ENCODE measurements at places on chromosomes 1 and 21. TPM values are rescaled to one million over a fixed set of nuclear protein-coding genes. Genes with fewer than 3 reads are reported as not detected.
A peak's percentile ranks its signal among the peaks of the same experiment; 100 is the strongest.

- DNase-seq: no peak
Measured at GRCh38 chr1:85568660-85569059, 11.9 kb upstream of the CCN1 start.

TTC4 gene
- 28.5 TPM for total RNA-seq

DNA sequence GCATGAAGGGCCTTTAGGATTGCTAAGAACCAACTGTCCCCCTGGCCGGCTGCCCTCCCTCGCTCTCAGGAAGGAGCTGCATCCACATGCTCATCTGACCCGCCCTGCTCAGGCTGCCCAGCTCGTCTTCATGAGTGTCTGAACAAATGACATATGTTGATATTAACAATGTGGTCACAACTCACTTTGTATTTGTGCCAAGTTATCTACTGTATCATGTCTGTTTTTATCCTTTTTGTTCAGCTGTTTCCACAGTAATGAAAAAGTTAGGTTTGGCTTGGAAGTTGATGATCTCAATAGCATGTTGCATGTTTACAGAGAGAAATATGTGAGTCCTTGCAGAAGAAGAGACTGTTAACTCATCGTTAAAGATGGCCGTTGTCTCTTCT is 75.1 kb downstream of the PHTF1 start:
- no peak for DNase-seq

TRIM58 gene
- total RNA-seq: 1.6 TPM

DNA sequence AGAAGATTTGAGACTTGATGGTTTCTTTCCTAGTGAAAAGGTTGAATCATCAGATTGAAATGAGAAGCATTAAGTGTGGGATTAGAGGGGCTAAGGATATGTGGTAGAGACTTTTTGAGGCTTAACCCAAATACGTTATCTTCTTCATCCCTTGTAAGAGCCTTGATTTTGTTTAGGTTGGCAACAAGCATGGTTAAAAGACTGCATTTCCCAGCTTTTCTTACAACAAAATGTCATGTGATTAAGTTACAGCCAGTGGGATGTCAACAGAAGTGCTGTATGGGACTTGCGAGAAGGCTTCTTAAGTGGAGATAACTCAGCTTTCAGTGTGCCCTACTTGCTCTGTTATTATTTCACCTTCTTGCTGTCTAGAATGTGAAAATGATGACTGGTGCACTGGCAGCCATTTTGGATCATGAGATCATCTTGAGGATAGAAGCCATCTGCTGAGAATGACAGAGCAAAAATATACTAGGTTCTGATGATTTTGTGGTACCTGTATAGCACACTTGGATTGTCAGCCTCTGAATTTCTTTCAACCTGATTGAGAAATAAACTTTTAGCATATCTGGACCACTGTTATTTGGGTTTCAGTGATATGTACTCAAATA is 41.3 kb upstream of the GNG12 start:
- DNase-seq: no peak

GRCh38 chr1:15958793-15959192 is 17.1 kb downstream of the ZBTB17 start:
- no peak for DNase-seq

- DNase-seq: peak; percentile 2
Measured at GRCh38 chr1:68173936-68174737, 58.2 kb downstream of the WLS start.

GRCh38 chr1:9346566-9346965 is 53.9 kb downstream of the SPSB1 start:
- no peak for DNase-seq

GRCh38 chr21:15495965-15496364 is 233.8 kb upstream of the USP25 start:
- no peak for DNase-seq

DNA sequence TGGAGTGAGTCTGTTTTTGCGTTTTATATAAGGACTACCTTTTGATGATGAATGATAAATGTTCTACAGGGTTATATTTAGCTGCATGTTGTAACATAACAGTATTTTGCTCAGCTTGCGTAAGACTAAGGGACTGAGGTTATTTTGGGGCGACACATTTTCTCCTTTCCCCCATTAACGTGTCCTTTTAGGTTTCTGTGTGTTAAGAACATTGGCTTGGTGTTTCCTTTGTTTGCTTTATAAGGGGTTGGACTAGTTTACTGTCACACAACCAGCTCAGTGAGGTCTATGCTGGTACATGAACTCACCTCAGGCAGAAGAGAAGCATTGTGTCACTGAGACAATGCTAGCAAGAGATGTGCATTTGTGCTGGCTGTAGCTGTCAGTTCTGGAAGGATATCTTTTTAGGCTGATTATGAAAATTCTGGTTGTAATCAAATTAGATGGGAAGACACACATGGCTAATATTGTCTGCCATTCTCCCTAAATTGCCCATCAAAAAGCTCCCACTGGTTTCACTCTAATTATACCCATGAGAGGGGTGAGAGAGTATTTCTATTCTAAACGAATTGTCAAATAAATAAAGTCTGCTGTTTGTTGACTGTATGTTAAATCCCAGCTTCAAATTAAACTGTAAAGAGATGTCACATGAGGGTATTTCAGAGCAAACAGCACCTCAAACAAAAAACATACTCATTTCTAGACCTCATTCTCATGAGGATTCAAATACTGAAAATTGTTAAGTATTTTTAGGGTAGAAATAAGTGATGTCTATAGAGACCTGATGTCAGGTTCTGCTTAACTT is 62.6 kb downstream of the CDC14A start:
- DNase-seq: no peak

DNA sequence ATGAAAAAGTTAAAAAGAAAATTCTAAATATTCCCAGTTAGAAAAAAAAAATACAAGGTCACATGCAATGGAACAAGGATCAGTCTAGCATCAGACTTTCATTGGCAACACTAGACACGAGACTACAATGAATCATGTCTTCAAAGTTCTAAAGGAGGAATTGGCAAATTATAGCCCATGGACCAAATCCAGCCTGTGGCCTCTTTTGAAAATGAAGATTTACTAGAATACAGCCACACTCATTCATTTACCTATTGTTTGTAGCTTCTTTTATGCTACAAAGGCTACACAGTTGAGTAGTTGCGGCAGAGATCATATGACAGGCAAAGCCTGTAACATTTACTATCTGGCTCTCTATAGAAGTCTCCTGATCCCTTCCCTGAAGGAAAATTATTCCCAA is 71.4 kb downstream of the MRPL39 start:
- no peak for DNase-seq

DNA sequence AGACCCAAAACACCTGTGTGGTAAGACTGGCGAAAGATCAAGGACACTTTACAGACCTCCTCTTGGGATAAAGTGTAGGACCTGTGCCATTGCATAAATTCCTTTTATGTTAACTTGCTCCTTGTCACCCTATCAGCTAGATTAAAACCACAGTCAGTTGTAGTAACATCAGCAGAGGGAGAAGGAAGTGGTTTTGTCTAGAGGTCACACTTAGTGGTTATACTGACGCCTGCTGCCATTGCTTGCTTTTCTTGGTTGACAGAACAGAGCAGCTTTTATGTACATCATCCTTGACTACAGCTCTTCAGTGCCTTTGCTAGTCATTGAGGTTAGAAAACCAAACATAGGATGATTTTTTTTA is 101.4 kb downstream of the PBX1 start:
- DNase-seq: no peak

DTL gene
- 82.4 TPM for total RNA-seq

GRCh38 chr1:19055701-19056100 is 99.2 kb upstream of the IFFO2 start:
- no peak for DNase-seq

REN gene
- not detected for total RNA-seq

- no peak for DNase-seq
Measured at GRCh38 chr1:95604771-95605170, 370.8 kb downstream of the RWDD3 start.

OR2T10 gene
- total RNA-seq: not detected

CRYBG2 gene
- total RNA-seq: 6.3 TPM

DNA sequence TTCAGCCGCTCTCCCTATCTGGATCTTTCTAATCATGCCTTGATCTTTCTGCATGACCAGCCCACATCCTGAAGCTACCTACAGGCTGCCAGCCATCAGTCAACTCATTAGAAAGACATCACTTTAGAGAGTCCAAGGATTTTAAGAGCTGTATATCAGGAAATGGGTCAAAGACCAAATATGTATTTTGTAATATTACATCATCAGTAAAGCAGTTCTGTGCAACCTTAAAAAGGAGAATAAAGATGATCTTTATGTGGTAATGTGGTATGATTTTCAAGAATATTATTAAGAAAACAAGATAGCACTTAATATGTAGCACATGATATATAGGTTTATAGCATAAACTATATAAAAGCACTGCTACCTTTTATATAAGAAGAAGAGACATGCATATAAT is 47.6 kb downstream of the SLC30A7 start:
- no peak for DNase-seq

DNA sequence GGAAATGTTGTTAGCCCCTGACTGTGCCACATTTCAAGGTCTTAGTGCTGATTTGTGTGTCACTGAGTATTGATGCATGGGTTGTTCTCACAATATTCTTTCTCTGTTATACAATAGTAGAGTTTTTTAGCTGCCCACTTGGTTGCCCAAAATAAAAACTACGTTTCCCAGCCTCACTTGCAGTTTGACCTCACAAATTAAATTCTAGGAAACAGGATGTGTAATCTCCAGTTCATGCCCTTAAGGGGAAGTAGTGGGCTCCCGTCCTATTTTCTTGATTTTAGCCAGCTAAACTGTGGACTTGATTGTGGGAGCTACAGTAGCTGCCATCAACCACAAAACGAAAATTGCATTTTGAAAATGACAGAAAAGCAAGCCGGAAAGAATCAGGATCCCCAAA is 27.3 kb upstream of the LAMC1 start:
- DNase-seq: no peak

DNA sequence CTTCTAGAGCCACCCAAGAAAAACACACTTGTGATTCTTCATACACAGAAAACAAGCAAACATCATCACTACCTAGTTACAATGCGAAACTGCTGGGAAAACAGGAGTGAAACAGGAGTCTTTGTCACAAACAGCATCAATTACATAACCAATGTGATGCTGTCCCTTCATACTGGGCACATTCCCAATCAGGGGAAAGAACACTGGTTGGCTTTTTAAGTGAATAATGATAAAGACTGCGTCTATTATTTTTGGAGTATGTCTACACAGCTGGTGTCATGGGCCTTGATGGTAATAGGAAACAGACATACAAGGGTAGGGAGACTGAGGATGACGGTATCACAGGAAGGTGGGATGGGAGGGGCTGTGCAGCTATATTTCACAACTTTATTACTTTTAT is 43.3 kb downstream of the SIPA1L2 start:
- DNase-seq: no peak

- no peak for DNase-seq
Measured at GRCh38 chr1:182442333-182442732, 7.6 kb upstream of the RGSL1 start.

Data from neural crest cell (in vitro differentiated cells).